ENCODE measurements at places on chromosomes 6 and 20.

DNA sequence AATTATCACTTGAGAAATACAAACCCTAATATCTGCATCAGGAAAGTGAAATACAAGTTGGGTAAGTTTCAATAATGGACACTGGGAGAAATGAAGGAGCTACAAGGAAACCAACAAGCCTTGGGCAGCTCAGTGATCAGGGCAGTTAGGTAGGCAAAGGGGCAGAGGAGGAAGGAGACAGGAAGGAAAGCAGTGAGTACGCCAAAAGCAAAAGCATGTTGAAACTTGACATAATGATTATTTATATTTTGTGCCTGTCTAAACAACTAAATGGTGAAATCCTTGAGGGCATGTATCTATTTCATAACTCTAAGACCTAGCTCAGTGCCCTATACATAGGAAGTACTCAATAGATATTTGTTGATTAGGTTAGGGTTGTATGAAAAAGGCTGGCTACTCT is 23.3 kb downstream of the PXT1 start:
- no peak for DNase-seq

- DNase-seq, result no peak
Observed at GRCh38 chr20:3803854-3804253, 7.7 kb downstream of the CDC25B start.

DNA sequence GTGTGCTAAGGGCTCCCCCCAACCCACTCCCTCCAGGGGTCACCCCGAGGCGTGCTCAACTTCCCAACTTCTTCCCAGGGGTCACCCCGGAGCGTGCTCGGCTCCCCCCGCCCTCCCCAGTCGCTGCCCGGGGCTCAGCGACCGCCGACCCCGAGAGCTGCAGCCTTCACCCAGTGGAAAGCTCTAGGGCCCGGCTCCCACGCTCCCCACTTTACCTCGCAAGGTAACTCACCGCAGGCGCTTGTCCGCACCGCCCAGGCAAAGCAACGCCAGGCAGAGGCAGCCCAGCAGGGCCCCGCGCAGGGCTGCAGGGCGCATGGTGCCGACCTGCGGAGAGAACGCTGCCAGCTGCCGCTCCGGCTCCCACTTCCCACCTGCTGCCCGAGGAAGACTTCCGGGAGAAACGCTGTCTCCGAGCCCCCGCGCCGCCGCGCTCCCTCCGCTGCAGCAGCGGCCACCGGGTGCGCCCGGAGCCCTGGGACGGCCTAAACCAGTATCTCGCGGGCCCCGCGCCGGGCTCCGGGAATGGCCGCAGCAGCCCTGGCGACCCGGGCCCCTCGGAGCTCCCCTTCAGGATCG is 396 bp downstream of the RNASET2 start:
- no peak for DNase-seq

GRCh38 chr20:5362771-5363170 is 46.0 kb upstream of the PROKR2 start:
- no peak for DNase-seq

- no peak for DNase-seq
Observed at GRCh38 chr6:15752820-15753219, 90.0 kb upstream of the DTNBP1 start.

GRCh38 chr6:164037171-164037870 is 622.8 kb downstream of the QKI start:
- DNase-seq, result no peak

DNA sequence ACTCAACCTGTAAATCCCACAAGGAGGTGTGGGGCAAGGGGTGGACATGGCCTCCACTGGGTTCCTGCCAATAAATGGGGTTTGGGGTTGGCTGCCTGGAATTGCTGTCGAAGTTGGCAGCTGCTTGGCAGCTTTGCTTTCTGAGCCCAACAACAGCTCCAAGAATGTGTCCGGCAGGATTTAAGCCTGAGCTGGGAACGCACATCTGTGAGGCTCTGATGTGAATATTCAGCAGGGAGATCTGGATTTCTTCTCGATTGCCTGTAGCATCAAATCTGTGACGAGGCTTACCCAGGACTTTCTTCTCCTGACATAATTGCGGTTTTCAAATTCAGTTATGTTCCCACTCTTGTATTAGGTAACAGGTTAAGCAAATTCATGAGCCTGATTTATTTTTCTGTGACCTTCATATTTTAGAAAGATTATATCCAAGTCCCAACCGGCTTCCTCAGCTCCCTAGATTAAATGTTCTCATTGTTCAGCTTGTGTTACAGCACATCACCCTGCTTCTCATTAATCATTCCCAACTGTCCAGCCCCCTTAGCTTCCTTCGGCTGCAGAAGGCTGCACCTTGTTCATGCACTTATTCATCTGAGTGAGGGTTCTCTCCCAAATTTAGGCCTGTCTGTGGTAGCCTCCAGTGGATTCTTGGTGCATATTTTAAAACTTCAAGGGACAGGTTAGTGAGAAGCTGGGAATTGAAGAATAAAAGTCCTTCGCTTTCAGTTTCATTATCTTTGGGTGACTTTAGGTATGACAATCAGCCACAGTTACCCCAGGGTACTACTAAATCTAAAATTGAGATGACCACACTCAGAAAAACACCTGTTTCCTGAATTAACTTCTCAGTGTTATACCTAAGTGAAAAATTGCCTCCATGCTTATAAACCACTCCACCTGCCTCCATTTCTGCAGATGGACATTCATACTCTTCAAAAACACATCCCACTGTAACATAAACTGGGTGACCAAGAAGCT is 310.0 kb downstream of the ESR1 start:
- no peak for DNase-seq

- no peak for DNase-seq
Observed at GRCh38 chr6:13267142-13267651, 61.1 kb downstream of the TBC1D7 start.

DNA sequence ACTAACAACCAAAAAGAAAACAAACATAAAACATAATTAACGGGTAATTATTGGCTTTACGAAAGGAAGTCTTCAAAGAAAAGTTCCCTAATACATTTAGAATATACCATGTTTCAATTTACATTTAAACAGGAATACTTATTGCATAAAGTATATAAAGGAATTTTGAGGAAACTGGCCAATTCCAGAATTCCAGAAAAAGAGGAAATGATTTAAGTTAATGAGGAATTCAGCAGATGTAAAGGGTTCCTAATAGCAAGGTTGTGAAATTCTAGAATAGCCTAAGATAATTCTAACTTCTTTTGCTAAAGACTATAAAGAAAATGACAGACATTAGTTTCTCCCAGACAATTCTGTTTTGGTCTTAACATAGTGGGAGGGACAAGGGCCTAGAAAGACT is 35.0 kb downstream of the DTNBP1 start:
- DNase-seq, result no peak

GRCh38 chr6:122722746-122723145 is 56.8 kb upstream of the FABP7 start:
- DNase-seq, result no peak

GRCh38 chr6:162226803-162227202 is 500.8 kb downstream of the PRKN start:
- DNase-seq, result no peak

- peak; percentile 90 for DNase-seq
Observed at GRCh38 chr20:35303735-35304491, 11.7 kb upstream of the FAM83C start.

- no peak for DNase-seq
Observed at GRCh38 chr6:117205876-117206275, 59.5 kb upstream of the VGLL2 start.

- peak; percentile 70 for DNase-seq
Observed at GRCh38 chr20:2751878-2752566, 48.4 kb downstream of the CPXM1 start.

DNA sequence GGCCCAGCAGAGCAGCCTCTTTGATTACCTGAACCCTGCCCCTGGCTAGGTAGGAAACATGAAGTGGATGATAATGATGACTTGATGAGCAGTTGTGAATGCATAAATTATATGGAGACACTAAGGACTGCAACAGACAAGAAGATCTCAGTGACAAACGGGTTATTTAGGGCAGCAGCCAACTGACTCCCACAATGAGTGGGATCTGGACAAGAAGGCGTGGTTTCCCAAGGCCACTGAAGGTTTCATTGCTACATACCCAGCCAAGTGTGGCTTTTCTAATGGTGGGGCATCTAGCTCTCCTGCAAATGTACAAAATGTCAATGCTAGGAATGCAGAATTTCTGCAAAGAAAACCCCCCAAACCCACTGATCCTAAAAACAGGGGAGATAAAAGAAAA is 29.4 kb downstream of the RING1 start:
- DNase-seq, result no peak

GRCh38 chr6:118921084-118921483 is 13.9 kb downstream of the MCM9 start:
- no peak for DNase-seq

DNA sequence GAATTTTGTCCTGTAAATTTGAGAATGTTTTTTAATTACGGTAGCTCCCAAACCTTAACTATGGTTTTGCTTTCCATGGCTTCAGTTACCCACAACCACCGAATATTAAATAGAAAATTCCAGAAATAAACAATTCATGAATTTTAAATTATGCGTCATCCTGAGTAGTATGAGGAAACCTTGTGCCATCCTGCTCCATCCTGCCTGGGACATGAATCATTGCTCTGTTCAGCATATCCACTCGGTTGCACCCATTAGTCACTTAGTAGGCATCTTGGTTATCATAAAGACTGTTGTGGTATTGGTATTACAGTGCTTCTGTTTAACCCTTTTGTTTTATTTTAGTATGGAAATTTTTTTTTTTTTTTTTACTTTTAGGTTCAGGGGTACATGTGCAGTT is 39.7 kb downstream of the KCNS1 start:
- DNase-seq, result no peak

- DNase-seq, result no peak
Observed at GRCh38 chr6:163175301-163175700, 239.2 kb upstream of the QKI start.

- no peak for DNase-seq
Observed at GRCh38 chr6:166655713-166656229, 28.7 kb upstream of the RPS6KA2 start.

- no peak for DNase-seq
Observed at GRCh38 chr6:82040405-82041221, 206.9 kb downstream of the IBTK start.

DNA sequence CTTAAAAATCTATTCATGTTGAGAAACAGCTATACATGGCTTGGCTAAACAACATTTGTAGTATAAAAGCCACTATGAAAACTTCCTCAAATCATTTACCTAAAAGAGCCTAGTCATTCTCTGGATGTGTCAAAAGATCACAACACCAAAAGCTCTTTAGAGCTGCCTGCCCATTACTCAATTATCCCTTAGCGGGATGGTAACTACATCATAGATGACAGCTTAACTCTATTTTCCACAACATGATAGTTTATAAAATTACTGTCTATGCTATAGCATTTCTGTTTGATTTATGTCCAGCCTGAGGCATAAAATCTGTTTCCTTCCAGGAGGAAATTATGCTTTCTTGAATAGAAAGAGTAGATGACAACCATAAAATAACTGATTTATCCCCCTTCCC is 777.6 kb upstream of the HS3ST5 start:
- no peak for DNase-seq

DNA sequence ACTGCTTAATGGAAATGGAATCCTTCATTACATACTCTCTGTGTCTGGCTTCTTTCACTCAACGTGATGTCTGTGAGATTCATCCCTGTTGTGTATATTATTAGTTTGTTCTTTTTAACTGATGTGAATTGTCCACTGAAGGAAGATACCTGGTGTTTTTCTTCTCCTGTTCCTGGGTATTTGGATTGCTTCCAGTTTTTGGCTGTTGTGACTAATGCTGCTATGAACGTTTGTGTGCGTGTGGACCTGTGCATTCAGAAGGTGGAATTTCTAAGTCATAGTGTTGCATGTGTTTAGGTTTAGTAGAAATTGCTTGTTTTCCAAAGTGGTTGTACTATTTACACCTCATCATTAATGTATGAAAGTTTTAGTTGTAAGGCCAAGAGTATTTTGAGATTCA is 3.8 kb downstream of the TULP4 start:
- DNase-seq, result no peak

DNA sequence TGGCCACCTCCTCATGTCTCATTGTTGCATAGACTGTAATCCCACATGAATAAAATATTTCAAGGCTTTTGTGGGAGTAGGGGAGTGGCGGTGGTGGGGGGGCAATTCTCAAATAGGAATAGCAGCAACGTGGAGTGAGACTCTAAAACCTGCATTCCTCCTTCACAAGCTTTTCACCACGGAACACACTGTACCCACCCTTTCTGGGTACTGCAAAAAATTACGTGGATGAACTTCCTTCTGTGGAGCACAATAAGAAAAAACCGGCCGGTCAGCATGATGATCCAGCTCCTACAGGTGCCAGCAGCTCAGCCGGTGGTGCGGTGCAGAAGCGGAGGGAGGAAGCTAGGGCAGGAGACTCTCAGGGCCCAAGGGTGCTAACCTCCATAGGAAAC is 930 bp upstream of the RRAGD start:
- no peak for DNase-seq

GRCh38 chr6:170029416-170030283 is 261.2 kb downstream of the DLL1 start:
- no peak for DNase-seq

- no peak for DNase-seq
Observed at GRCh38 chr20:62235001-62235776, 3.1 kb upstream of the OSBPL2 start.

- DNase-seq, result no peak
Observed at GRCh38 chr20:60895363-60896079, 356.5 kb upstream of the CDH4 start.

- no peak for DNase-seq
Observed at GRCh38 chr6:20467437-20467836, 65.8 kb downstream of the E2F3 start.

DNA sequence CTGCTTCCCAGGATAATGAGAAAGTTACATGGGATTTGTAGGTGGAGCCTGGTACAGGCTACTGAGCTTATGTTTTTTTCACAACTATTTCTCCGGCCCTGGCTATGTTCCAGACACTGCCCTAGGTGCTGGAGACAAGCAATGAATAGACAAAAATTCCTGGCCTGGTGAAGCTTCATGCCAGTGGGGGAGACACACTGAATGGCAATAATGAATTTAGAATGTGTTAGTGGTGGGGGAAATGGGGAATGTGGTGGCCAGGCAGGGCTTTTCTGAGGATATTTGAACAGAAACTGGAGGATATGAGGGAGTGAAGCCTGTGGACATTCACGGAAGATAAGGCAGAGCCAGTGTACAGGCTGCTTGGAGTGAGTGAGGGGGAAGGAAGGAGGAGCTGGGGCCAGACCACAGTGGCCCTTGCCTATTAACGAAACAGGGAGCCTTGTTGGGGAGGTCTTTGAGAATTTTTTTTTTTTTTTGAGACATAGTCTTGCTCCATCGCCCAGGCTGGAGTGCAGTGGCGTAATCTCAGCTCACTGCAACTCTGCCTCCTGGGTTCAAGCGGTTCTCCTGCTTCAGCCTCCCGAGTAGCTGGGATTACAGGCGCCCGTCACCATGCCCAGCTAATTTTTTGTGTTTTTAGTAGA is 6.6 kb downstream of the FOXS1 start:
- no peak for DNase-seq

- DNase-seq, result no peak
Observed at GRCh38 chr6:106530026-106530425, 99.3 kb downstream of the RTN4IP1 start.

DNA sequence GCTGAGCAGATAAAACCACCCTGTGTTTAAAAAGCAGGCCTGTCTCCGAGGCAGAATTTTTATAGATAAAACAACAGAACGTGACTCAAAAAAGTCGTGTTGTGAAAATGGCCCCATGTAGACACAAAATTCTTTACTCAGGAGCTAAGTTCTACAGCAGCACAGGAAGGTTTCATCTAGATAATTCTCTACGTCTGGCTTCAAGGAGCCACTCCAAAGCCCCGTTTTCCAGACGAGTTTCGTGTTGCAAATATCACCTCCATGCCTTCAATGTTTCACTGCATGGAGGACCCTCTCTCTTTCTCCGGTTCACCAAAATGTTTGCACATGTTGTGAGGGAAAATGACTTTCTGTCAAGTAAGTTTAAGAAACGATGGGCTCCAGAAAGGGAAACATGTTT is 12.0 kb upstream of the BMP7 start:
- DNase-seq, result no peak

Data from GM13976 (cell line).